HL-60 (cell line): ENCODE measurements at places on chromosomes 12 and 14.

- peak; percentile 24 for DNase-seq
These were observed 71.7 kb upstream of the PRICKLE1 start for GRCh38 chr12:42660968-42661937.

DNA sequence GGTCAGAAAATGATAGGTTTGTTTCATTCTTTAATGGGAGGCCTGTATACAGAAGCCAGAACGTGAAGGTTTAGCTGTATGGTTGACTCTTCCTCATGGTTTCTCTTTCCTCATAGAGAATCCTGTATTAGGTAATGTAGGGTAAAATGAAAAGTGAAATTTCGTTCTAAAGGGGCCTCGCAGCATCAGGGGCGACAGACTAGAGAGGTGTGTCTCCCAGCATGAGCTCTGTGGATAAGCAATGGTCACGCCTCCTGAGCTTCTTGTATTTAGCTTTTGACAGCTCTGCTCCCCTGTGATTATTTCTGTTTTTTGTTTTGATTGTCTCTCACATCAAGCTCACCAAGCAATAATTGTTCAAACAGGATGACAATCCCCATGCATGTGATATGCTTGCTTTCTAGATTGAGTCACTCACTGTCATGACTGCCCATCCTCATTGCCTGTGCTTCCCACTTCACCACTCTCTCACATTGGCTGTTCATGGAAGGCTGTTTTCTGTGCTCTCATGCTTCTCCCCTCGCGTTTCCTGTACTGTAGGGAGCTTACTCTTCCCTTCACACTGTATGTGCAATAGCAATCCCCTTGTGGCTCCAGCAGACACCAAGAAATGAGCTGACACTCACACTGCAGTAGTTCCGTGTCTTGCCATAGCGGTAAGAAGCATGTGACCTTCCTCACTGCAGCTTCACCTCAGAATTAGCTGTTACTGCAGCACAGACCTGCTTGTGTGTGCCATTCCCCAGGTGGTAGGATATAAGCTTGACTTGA lies 44.0 kb downstream of the RAD52 start:
- peak; percentile 95 for DNase-seq

DNA sequence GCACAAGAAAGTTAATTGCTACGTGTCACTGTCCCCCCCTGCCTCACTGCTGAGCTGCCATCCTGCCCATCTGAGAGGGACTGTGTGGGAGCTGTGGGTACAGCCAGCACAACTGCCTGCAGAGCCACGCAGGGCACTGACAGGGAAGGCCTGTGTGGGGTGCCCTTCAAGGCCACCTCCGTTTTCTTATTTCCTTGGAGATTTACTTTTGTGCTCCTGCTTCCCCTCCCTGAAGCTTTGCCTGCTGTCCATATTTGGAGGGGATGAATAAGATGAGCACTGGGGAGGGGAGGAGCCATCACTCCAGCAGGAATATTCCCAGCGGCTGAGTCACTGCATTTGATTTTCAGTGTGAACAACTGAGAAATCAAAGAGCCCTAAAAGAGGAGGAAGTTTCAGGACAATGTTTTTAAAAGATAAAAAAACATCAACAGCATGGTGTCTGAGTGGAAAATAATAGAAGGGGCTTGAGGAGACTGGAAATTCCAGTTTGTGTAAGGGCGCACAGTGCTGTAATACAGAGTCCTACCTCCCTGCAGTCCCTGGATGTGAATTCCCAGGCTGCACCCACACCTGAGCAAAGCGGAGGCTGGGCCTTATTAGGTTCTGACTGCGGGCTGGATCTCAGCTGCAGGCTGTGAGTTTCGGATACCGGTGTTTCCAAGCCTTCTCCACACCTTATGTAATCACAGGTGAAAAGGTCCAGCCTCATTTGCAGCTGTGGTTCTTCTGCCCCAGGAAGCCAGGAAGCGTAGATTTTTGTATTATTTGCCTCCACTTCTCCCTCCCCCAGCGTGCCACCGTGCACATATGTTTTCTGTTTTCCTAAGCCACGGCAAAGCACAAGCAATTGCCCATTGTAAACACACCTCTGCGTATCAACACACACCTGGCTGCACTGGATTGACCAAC lies 192.6 kb upstream of the BCL2L14 start:
- DNase-seq: no peak

GRCh38 chr14:35701531-35701930 lies 107.6 kb downstream of the RALGAPA1 start:
- no peak for DNase-seq

GRCh38 chr14:106129274-106129673 lies 602.9 kb downstream of the TMEM121 start:
- peak; percentile 14 for DNase-seq

DNA sequence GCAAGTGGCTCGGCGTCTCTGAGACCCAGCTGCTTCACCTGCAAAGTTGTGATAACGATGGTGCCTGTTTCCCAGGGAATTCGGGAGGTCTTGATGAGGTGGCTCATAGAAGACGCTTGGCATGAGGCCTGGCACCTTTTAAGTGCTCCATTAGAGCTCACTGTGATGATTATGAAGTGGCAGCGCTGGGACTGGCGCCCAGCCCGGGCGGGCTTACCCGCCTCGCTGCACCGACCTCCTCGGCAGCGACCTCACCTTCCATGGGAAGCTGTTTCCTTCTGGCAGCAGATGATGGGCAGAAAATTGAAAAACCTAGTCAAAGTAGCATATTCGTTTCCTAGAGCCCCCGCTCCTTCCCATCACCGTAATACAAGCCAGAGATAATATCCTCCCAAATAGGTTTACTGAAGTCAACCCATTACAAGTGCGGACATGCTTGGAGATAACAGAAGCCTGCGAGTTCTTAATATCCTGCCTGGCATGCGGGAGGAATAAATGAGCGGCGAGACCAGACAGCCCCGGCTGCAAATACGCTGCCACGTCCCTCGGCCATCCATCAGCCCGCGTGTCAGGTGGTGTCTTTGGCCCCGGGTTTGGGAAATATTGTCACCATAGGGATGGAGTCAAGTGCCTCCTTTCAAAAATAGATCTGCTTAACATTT lies 35.2 kb upstream of the DLK1 start:
- no peak for DNase-seq
